ENCODE measurements at places on chromosomes 16 and 17.

DNA sequence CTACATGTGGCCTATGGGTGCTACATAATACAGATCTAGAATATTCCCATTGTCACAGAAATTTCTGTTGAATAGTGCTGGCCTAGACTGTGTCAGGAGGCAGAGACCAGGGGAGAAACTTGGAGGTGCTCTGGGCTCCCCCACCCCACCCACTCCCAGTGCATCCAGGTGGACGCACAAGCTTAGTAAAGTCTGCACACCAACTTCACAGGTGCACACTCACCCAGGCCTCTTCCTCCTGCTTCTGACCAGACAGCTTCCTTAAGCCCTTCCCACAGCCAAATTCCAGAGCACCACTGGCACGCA is 7.6 kb upstream of the CNP start:
- no peak for DNase-seq

GRCh38 chr16:85129876-85130704 is 17.8 kb upstream of the CIBAR2 start:
- no peak for DNase-seq

DNA sequence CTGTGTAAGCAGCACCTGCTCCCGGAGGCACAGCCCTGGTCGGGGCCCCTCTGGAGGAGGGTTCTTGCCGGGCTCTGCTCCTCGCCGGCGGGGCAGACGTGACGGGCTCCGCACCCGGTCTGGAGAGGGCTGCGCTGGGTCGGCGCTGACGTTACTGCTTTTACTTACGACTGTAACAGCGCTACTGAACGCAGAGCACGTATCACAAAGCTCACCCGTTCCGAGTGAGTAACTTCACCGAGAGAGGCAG is 1.3 kb upstream of the RAB40C start:
- DNase-seq = peak; percentile 34

DNA sequence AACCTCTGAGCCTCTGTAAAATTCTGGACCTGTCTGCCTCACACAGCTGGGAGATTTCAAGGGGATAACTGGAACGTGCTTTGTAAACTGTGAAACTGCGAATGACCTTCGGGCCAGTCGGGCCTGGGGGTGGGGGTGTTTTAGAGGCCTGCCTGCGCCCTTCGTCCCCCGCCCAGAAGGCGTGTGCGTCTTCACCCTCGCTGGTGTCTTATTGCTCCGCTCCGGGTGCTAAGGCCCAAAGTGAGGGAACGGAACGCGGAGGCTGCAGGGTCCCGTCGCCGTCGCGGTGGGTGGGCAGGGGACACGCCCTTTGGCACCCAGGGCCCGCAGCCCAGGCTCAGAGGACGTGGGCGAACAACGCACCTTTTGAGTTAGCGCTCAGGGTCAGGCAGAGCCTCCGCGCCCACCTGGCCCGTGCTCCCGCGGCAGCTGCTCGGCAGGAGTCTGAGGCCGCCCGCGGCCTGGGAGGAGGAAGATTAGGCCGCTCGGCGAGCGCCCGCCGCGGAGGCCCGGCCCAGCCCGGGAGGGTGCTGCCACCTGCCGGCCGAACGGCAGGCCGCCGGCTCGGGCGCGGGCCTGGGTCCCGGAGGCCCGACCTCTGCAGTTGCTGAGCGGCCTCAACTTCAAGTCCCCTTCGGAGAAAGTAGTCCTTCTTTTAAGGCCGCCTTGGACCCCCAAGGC is 29.7 kb downstream of the DCAKD start:
- DNase-seq = peak; percentile 27

DNA sequence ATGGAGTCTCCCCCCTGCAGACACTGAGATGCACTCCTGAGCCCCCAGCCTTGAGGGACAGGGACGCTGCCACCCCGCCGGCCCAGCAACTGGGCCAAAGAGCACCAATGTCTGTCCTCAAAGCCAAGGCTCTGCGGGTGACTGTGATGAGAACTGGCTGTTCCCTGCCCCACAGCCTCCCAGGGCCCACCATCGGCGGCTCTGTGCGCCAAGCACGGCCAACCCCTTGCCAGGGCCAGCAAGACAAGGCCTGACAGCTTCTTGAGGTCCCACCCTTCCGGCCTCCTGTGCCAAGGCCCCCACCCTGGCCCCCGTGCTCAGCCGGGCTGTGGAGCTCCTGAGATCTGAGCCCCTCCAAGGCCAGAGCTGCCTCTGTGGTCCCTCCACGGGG is 34.2 kb upstream of the PABPN1L start:
- no peak for DNase-seq

- DNase-seq = no peak
Observed at GRCh38 chr17:70892527-70892926, 723.2 kb downstream of the KCNJ2 start.

GRCh38 chr17:58414596-58414997 is 2.7 kb downstream of the RNF43 start:
- DNase-seq = no peak

DNA sequence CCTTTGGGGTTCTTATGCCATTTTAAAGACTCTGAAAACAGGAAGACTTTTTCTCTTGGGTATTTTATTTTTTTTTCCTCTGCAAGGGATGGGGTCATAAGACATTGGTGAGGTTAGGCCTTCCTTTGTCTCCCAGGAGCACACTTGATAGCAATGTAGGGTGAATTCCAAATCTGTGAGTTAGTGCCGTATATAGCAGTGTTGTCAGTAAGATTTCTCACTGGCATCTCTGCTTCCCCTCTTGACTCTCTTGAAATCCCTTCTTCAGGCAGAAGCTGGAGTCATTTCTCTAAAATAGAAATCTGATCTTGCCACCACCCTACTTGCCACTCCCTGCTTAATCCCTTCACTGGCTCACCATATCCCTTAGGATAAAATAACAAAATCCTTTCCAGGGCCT is 529.7 kb downstream of the WWOX start:
- DNase-seq = no peak

- DNase-seq = peak; percentile 76
Observed at GRCh38 chr16:89256651-89257254, 39.2 kb downstream of the ZNF778 start.

DNA sequence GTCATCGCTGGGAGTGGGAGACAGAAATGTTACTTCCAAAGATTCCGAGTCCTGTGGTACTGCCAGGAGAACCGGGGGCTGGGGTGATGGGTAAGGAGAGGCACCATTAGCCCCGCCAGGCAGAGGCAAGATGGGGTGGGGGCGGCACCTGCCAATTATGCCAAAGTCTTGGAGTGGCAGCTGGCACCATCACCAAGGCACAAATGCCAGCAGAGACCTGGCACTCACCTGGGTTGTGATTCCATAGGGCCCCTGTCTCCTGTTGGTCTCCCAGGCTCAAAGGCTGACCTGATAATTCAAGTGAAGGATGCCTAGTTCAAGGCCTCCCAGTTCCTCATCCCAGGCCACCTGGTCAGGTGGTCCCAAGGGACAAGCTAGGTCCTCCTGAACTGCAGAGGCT is 7.6 kb downstream of the NXPH3 start:
- DNase-seq = no peak

GRCh38 chr17:63440127-63440769 is 5.9 kb downstream of the CYB561 start:
- DNase-seq = no peak

DNA sequence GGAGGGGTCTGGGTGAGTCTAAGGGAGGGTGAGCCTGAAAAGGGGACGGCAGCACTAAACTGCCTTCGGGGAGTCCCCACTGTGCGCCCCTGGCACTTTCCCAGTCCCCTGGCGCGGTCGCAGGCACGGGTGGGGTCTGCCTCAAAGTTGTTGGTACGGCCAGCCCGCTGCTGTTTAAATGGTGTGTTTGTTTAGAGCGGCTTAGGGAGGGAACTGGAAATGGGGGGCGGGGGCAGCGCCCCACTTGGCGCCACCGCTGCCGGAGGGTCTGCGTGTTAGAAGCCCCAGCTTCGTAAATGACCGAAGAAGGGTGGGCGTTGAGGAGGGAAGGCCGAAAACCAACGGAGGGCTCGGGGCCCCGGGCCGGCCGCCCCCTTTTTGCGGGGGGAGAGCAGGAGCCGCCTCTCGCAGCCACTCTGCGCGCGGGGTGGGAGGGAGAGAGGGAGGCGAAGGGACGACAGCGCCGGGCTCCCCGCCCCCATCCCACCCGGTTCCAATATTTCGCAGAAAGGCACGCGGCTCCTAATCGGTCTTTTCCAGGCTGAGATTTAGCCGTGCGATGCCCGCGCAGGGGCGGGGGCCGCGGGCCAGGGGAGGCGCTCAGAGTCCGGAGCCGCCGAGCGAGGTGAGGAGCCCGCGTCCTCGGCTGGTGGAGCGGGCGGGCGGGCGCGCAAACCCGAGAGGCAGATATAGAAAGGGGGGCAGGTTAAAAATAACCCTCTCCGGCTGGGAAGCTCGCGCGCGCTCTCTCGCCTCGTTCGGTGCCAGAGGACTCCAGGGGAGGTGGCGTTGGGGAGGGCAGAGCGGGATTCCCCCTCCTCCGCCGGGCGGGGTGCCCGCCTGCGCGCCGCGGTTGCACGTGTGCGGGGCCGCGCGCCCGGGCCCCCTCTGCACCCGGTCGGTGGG is 54.9 kb downstream of the SREBF1 start:
- DNase-seq = no peak

DNA sequence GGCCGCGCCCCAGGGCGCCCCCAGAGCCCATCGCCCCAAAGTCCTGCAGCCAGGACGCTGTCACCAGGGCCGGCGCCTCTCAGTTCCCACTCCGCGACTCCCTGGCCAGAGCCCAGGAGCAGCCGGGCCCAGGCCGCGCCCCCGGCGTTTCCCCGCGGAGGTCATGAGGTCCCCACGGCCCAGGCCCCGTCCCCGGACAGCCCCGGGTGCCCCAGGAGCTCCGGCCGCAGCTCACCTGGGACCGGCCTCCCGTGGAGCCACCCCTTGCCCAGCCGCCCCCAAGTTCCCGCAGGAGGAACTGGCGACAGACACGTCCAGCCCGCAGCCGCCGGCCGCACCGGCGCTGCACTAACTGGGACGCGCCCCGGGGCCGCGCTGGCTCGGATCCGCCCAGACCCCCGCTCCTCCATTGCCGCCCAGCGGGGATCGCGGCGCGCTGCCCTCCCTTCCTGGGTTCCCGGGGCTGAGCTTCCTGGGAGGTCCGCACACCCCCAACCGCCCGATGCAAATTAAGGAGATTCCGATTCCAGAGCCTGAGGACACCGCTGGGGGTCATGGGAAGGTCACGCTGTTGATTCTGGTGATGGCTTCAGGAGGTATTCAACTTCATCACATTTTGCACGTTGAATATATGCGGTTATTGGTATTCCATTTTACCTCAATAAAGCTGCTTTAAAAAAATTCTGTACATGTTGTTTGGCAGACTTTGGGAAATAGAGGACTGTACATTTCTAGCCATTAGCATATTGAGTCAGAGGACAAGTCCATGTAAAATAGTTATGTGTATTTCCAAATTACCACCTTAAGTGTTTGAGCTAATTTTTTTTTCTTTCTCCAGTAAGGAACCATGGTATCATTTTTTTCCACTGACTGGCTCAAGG is 9.9 kb downstream of the AHSP start:
- DNase-seq = no peak

DNA sequence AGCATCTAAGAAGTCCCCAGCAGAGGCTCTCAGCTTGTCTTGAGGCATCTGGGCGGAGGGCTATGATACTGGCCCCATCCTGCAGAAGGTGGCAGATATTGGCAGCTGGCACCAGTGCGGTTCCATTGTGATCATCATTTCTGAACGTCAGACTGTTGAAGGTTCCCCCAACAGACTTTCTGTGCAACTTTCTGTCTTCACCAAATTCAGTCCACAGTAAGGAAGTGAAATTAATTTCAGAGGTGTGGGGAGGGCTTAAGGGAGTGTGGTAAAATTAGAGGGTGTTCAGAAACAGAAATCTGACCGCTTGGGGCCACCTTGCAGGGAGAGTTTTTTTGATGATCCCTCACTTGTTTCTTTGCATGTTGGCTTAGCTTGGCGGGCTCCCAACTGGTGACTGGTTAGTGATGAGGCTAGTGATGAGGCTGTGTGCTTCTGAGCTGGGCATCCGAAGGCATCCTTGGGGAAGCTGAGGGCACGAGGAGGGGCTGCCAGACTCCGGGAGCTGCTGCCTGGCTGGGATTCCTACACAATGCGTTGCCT is at the start of gene CIITA:
Gene CIITA (plus strand): TSS at position 404 of the 543 bp plus-strand sequence. CDS start 129 bp downstream, at position 533.
- DNase-seq = peak; percentile 27

GRCh38 chr16:67563708-67564468 is 1.6 kb downstream of the CTCF start:
- DNase-seq = no peak

- no peak for DNase-seq
Observed at GRCh38 chr17:82149401-82150099, 51.5 kb upstream of the FASN start.

DNA sequence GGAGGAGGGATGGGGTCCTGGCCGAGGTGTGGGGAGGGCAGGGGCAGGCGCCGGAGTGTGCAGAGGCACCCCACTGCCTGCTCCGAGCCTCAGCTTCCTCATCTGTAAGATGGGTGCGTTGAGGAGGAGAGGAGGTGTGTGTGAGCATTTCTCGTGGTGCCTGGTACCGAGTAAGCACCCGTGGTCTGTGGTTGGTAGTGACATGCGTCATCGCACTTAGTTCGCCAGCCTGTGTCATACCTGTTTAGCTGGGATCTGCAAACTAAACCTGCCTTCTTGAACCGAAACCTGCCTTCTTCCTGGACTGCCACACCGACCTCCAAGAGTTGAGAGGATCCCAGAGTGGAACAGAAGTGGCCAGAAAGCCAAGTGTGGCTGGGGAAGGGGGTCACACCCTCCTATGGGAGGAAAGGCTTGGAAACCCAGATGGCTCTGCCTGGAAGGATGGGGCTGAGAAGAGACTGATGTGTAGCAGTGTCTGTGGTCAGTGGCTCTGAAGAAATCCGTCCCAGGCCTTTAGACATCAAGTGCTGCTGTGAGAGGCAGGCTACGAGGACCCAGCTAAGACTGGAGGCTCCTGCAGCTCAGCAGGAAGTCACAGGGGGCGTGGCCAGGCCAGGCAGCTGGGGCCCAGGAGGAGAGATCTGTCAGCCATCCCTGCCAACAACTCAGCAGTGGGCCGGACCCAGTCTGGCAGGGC is 162.6 kb upstream of the PLCG2 start:
- DNase-seq = peak; percentile 20

DNA sequence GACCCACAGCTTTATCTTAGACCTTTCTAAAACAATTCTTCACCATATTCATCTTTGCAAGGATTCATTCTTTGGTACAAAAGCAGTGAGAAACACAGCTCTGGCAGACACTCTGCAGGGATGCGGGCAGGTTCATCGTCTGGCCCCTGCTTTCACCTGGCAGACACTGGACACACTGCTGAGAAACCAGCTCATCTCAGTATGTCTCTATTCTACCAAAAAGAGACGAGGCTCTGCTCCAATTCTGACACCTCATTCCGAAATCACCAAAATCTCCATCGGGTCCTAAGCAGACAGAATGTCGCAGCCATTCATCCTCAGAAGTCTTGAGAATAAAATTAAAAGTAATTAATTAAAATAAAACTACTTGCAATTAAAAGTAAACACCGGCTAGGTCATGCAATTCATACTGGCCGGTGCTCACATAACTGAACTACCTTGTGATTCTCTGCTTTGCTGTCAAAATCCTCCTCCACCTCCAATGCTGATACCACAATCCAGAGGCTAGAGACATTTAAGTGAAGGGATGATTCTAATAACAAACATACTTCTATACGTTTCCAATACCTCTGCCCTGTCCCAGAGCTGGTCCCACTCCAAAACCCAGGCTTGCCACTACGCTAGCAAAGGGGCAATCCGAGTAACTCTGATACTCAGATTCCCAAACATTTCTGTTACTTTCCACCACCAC is 1.3 kb downstream of the RNF157 start:
- DNase-seq = no peak

- peak; percentile 56 for DNase-seq
Observed at GRCh38 chr16:67155295-67156142, 4.2 kb downstream of the TRADD start.
